T-helper 9 cell (primary cell): ENCODE measurements at places on chromosomes 5 and 9.

GRCh38 chr5:127599320-127599719 lies 49.6 kb upstream of the CTXN3 start:
- DNase-seq, result no peak

DNA sequence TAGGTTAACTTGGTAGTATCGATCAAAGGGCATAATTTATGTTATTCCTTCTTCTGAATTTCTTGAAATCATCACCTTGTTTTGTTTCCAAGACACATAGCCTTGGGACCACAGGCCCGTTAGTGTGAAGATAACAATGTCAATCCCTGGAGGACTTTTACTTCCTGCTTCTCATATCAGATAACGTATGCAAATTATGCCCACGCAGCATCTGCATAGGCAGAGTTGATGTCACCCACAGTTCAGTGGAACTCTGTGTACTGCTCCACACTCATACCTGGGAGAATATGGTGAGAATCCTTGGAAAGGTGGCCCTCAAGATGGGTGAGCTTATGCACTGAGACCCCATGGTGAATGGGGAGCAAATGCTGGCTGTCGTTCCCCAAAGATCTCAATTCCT lies 95.0 kb downstream of the CFAP90 start:
- DNase-seq, result no peak

DNA sequence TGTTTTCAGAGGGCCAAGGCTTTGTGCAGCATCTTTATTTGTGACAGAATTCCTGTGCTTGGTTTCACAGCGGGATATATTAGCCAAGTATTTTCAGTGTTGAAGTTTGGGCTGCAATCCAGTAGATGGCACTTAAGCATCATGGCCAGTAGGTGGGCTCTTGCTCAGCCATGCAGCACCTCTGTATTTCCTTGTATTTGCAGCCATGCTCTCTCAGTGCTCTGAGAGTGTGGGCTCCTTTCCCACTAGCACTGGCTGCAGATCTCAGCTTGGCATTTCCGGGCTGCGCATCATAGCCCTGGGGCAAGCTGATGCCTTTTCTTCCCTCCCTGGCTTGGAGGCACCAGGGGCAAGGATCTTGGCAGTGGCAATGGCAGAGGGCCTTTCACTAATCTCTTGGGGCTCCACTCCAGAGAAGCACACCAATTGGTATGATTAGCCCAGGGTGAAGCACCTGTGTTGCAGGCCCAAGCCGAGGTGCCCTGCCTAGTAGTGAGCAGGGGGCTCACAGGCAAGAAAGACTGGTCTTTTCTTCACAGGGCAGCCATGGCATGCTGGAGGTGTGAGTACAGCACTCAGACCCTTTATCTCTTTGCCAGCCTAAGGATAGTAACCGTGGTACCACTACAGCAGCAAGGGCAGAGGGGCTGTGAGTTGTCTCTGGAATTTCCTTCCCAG lies 48.3 kb downstream of the SLCO6A1 start:
- DNase-seq, result no peak

DNA sequence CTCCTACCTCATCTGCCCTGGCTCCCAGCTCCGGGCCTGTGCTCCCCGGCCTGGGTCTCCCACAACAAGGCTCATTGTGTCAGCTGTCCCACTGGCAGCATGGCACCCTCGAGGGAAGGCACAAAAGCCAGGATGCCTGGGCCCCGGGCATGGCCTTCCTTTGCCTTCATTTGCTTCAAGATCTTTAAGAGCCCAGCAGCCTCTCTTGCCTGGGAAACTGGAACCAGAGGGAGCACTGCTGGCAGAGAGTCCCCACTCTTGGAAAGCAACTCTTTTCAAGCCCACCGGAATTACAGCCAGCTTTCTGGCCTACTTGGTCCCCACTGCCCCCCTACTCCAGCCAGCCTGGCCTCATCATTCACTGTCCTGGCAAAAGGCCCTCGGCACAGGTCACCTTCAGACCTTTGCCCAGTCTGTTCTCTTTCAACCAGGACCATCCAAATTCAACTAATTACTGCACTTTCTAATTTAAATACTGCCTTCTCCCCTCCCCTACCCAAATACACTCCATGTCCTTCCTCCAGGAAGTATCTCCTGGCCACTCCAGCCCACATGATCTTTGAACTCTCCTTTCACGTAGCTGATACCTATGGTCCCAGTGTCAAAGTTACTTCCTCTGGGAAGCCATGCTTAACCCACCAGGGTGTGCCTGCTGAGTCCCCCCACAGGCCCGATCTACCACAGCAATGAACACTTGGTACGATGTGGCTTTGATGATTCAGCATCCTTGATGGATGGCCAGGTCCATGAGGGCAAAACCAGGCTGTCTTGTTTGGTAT lies 8.9 kb downstream of the ZER1 start:
- no peak for DNase-seq

- no peak for DNase-seq
Measured at GRCh38 chr5:173114536-173114935, 29.8 kb upstream of the BNIP1 start.

DNA sequence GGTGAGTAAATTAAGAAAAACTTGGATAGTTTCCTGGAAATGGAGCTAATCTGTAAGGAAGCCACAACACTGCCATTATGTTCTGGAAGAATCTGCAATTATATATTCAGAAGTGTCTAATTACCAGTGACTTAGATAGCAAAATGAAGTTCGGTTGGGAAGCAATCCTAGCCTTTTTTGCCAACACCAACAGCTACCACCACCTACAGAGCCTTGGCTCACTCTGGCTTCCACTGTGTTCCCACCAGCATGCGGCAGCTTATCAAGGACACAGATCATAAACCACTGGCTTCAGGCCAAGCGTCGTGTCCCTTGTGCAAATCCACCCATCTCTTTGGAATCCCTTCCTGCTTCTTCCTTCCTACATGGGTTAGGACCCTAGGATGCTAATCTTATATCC lies 118.0 kb upstream of the PCA3 start:
- no peak for DNase-seq

DNA sequence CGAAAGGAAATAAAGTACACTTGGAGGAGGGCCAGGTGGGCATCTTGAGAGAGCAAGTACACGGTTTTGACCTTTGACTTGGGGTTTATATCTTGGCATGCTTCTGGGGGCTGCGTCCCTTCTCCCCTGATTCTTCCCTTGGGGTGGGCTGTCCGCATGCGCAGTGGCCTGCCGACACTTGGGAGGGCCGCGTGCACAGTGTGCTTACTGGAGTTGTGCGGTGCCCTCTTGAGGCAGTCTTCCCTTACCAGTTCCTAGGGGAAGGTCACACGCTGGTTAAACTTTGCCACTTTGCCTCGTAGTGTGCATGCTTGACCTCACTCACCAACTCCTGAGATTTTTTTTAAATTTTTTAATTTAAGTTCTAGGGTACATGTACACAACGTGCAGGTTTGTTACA lies 4.3 kb upstream of the CLPTM1L start:
- DNase-seq, result no peak

DNA sequence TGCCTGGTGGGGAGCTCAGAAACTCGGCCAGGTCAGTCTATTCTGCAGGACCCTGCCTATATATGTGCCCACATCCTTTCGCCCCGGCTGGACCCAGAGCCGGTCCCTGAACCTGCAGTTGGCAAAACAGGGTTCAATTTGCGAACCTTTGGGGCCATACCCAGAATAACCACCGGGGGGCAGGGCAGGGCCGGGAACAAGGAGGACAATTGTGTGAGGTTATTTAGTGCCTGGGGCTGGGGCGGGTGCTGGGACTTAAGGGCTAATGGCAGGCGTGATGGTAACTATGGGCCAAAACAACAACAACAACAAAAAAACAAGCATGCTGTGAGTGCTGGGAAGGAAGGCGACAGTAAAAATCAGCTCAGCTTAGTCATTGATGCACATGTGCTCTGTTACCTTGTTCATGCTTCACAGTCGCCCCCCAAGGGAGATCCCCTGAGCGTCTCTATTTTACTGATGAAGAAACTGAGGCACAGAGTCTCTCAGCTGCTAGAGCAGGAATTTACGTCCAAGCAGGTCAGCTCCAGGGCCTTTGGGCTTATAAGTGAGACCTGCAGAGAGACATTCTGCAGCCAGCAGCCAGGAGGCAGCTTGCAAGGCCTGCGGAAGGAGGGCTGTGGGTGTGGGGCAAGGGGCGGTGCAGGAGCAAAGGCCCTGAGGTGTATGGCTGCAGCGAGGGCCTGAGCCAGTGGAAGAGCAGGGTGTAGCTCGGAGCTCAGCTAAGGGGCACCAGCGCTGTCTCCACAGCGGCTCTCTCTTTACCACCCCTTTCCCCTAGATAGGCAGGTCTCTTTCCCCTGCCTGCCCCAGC lies 106.0 kb downstream of the PHF2 start:
- DNase-seq, result peak; percentile 28

DNA sequence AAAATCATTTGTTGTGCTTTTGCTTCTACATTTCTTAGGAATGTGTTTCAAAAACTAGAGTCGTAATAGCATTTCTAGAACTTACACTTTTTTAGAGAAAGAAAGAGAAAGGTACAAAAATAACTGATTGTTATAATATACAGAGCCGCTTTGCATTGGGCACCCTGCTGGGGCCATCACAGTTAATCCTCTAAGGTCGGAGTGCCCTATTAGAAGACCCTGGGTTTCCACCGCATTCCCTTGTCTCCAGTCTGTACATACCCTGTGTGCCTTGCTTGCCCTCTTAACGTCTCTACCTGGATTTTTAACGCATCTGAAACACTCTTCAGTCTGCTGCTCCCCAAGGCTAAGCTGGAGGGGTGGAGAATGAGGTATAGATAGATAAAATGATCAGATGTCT lies 1.3 kb downstream of the MARVELD2 start:
- no peak for DNase-seq

DNA sequence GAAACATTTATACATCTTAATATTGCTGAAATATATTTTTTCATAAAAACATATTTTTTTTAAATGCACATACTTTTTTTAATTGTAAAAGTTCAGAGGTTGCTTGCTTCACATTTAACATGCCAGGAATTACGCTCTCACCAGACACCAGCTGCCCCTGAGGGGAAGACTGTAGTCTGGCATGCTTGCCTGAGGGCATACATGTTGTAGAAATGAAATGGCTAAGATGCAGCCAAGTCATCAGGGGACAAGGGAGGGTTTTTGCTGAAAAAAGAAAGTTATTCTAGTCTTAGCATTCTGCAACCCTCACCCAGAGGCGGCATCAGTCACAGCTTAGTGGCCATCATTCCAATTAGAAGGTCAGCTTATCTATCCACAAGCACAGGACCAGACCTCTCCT lies 426.7 kb upstream of the FTMT start:
- no peak for DNase-seq

GRCh38 chr5:61599370-61600122 lies 267.5 kb downstream of the ZSWIM6 start:
- no peak for DNase-seq

- no peak for DNase-seq
Measured at GRCh38 chr5:78811121-78811817, 162.7 kb upstream of the LHFPL2 start.

- no peak for DNase-seq
Measured at GRCh38 chr5:151688436-151688835, 1.7 kb upstream of the SPARC start.

GRCh38 chr5:159878988-159879471 lies 37.3 kb upstream of the ADRA1B start:
- DNase-seq, result no peak

GRCh38 chr9:111994831-111995458 lies 98.3 kb downstream of the UGCG start:
- no peak for DNase-seq

DNA sequence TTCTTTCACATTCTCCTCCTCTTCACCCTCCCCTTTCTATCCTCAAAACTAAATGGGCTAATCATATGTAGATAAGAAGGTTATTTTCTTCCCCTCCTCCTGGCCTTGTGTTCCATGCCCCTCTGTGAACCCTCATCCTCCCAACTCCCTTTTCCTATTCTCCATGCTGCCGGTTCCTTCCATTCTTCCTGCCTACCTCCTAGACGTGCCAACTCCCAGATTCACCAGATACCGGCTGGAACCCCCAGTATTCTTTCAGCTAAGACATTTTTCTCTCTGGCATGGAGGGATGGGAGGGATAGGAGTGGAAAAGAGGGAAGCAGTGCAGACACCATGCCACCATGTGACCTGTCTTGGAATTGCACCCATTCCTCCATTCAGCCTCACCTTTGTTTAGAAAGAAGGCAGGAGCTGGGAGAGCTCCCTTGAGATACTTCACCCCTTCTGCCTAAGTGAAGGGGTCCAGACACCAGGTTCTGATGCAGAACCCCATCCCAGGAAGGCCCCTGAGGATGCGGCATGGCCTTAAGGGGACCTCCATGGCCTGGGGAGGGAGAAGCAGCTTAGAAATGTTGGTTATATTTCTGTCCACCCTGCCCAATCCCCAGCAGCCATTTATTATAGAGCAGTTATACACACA lies 4.8 kb downstream of the DNAJB5 start:
- DNase-seq, result no peak

GRCh38 chr5:122078116-122079110 lies at the start of gene LOX:
TSS of gene LOX (minus strand) at chr5:122078259. CDS start at chr5:122077985, 274 bp downstream.
- DNase-seq, result no peak

DNA sequence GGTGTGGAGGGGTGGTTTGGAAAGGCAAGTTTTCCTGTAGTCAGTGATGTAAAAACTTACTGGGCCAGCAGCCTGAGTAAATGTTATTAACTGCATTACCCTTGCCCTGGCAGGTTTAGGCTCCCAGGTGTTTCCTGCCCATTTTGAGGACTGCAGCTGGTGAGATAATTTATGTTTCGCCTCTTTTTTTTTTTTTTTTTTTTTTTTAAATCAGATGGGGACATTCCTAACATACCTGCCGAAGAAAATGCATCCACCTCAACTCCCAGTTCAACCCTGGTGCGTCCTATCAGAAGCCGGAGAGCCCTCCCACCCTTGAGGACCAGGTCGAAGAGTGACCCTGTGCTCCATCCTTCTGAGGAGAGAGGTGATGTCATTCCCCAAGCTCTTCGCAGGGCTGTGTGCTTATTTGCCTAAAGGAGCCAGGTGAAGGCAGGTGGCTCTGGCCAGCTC lies 60.6 kb downstream of the ENTREP1 start:
- DNase-seq, result no peak

DNA sequence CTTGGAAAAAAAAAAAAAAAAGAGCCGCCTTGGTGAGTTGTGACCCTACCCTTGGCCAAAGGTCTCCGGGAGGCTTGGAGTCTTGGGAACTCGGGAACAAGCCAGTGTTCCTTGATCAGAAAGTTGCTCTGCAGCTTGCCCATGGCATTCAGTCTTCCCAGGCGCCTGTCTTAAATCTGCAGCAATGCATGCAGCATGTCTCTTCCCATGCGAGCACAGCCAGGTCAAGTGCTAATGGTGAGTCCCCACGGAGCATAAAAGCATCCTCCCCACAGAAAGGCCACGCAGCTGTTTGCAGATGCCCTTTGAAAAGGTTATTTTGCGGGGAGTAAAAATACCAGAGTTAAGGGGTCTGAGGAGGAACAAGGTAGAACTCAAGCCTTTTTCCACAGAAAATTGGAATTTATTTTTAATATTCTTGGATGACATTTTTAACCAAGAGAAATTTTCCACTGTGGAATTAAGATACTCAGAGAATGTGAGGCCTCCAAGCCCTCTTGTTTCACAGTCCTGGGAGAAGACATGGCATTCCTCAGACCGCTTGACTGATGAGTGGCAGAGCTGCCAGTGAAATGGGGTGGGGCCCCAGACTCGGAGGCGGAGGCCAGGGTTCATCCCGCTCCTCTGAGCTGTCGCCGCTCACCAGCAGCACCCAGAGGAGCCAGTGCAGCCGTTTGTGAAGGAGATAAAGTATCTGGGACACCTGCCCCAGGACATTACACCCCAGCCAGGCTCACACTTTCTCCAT lies 81.6 kb downstream of the CYFIP2 start:
- DNase-seq, result no peak
